Thyroid gland (tissue), 4 donors: ENCODE measurements at places on chromosomes 4 and X. TPM values are rescaled to one million over a fixed set of nuclear protein-coding genes. Genes with fewer than 3 reads are reported as not detected.

GRCh38 chrX:78658845-78659744, at the start of gene RTL3:
TSS of gene RTL3 (minus strand) at chrX:78659328. CDS start at chrX:78658420, 908 bp downstream.
- DNase-seq = no peak

- no peak for DNase-seq
Observed at GRCh38 chrX:74179071-74179470, 124.9 kb upstream of the ZCCHC13 start.

The ASB12 gene
- not detected for total RNA-seq

The PAGE2B gene
- not detected for total RNA-seq
